ENCODE measurements at places on chromosomes 16 and 17. TPM values are rescaled to one million over a fixed set of nuclear protein-coding genes. Genes with fewer than 3 reads are reported as not detected.

DNA sequence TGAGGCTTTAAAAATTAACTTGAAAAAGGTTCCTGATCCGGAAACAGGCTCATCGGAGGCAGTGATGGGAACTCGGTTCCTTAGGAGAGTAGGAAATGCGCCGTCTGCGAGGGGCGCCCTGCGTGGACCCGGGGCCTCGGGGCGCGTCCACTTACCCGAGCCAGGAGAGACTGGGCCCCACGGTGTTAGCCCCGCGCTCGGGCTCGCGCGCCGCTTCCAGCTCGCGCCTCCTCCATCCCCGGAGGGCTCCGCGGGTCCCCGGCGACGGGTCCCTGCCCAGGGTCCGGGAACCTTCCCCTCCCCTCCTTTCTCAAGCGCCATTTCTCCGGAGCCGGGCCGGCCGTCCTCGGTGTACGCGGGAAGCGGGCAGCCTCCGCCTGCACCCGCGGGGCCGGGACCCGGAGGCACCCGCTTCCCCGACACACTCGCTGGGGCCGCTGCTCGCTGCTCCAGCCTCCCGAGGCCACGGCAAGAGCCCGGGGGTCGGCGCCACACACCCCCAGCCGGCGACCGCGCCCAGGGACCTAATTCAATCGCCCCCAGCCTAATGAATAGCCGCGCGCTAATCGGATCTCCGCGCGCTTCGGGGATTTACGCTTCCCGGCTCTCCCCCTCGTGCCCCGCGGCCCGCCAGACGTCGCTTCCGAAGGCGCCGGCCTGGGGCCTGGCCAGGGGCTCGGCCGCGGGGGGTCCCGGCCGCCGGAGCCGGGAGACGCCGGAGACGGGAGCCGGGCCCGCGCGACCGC is 2.2 kb upstream of the BAHCC1 start:
- peak; percentile 26 for DNase-seq

- DNase-seq = peak; percentile 78
Observed at GRCh38 chr17:31327534-31328159, 6.2 kb upstream of the EVI2A start.

DNA sequence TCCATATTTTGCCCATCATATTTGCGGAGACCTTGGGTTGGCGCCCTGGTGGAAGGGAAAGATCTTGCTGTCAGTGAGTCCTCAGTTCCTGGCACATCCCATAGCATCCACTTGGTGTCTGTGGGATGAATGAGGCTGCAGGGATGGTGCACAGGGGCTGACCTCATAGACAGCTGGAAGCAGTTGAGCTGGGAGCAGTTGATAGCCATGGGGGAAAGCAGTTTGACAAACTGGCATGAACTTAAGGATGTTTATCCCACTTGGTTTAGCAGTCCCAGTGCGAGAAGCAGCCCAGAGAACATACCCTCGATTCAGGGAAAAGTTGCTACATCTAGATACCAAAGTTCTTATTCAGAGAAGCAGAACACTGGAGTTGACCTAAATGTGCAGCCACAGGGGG is 80.7 kb downstream of the SNX29 start:
- DNase-seq = no peak

The SRRM2 gene
- total RNA-seq = 182 TPM

The TPSB2 gene
- not detected for total RNA-seq

DNA sequence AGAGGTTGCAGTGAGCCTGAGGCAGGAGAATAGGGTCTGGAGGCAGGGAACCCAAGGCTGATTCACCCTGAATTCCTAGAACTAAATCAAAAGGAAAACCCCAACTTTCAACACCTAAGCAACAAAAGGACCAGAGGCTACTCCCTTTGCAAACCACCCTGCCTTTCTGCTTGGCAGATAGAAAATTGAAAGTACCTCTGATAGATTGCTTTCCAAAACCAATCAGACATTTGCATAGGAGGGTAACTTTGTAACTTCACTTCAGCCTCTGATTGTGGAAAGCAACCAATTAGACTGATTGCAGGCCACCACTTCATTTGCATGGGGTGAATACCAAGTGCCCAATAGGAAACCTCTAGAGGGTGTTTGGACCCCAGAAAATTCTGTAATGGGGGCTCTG is 10.9 kb upstream of the TMEM98 start:
- no peak for DNase-seq

DNA sequence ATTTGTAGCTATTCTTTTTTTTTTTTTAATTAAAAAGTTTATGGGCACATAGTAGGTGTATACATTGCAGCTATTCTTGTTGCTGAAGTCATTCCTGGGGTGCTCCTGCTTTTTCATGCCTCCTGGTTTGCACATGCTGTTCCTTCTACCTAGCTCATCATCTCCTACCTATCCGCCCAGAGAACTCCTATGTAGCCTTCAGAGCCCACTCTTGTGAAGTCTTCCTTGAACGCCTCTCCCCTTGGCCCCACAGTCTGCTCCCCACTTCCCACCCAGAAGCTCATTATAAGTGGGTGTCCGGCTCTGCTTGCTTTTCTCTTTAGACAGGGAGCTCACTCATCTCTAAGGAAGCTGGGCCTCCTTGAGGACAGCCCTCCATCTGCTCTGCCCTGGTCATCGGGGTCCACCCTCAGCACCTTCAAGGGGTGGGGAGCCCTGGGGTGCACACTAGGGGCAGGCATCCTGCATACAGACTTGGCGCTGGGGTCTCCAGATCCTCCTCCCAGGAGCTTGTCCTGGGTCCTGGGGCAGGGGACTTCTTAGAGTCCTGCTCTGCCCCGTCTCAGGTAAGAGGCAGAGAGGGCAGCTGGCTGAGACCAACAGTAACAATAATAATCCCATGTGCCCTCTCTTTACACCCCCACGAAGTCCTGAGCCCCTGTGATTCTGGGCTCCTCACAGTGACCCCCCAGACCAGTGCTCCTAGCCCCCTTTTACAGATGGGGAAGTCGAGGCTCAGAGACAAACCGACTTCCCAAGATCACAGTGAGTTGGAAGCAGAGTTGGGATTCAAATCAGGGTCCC is 3.5 kb upstream of the B9D1 start:
- no peak for DNase-seq

GRCh38 chr16:76879420-76879819 is 311.6 kb upstream of the MON1B start:
- DNase-seq = no peak

The ATP1B2 gene
- not detected for total RNA-seq

DNA sequence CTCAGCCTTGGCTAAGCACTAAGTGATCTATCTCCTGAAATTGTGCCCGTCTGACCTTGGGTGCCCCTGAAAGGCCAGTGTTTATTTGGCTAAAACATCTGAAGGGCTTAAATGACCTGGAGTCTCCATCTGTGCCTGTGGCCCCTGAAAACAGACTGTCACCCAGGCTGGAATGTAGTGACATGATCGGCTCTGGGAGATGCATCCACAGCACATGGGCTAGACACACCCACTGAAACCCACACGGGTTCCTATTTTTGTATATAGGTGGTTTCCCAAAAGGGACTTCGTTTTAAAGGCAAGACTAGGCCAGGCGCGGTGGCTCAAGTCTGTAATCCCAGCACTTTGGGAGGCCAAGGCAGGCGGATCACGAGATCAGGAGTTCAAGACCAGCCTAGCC is 13.5 kb downstream of the CEP295NL start:
- no peak for DNase-seq

- no peak for DNase-seq
Observed at GRCh38 chr16:49284962-49285361, 3.3 kb upstream of the CBLN1 start.

DNA sequence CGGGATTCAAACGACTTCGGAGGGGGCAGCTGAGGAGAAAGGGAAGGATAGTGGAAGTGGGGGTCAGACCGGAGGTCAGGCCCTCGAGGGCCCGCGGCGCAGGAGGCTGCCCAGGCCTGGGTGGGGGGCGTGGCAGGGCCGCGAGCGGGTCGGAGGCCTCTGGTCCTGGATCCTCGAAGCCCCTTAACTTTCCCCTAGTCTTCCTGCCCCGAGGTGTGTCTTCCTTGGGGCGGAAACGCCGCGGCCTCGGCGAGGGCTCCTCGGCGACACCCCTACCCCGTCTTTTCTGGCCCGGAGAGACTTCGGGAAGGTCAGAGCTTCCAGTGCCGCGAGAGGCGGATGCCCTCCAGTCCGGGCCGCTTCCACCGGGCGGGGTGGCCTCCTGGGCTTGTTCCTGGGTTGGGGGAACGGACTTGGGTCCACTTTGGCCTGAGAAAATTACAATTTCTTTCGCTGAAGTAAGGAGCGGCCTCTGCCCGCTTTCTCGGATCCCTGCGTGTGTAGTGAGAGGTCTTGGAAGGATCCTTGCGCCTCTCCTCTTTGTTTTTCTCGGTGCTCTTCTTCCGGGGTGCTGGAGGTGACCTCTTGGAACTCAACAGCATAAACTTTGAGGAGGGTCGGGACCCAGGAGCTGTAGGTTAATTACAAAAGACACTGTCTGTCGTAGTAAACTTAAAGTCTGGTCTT is 491 bp downstream of the IST1 start:
- peak; percentile 9 for DNase-seq

GRCh38 chr16:85238233-85238647 is 126.0 kb upstream of the CIBAR2 start:
- no peak for DNase-seq

The TOM1L1 gene
- total RNA-seq = 35.4 TPM

- DNase-seq = no peak
Observed at GRCh38 chr16:35636480-35637230, 2177.2 kb downstream of the TP53TG3F start.

- DNase-seq = no peak
Observed at GRCh38 chr17:70947636-70948565, 778.6 kb downstream of the KCNJ2 start.

The NCOR1 gene
- total RNA-seq = 204 TPM

DNA sequence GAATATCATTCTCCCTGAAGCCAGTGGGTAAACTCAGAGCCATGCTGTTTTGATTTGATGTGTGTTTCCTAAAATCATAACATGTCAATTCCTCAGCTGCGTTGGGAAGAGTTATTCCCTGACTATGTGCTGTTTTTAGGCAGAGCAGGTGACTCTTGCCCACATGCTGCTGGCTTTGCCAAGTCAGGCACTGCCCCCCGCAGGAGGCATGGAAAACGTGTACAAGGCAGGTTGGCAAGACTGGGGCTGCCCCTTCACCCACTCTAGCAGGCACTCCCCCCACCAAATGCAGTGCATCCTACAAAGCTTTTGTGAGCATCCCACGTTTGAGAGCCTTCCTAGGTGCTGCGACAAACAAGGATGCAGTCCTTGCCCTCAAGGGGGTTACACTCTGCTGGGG is 38.3 kb upstream of the NAT9 start:
- peak; percentile 27 for DNase-seq

DNA sequence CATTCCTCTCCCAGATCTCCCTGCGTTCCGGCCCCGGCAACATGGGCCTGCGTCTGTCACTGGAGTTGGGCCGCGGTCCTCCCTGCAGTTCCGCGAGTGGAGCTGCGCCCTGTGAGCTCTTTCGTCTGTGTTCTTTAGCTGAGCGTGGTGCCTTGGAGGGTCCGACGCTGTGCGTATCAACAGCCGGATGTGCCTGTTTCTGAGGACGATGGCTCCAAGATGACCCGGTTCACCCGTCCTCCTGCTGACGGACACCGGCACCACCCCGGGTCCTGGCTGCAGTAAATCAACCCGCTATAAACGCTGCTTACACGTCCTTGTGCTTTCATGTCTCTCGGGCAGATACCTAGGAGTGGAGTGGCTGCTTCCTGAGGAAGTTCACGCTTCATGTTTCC is 44.8 kb upstream of the GNG13 start:
- DNase-seq = no peak

DNA sequence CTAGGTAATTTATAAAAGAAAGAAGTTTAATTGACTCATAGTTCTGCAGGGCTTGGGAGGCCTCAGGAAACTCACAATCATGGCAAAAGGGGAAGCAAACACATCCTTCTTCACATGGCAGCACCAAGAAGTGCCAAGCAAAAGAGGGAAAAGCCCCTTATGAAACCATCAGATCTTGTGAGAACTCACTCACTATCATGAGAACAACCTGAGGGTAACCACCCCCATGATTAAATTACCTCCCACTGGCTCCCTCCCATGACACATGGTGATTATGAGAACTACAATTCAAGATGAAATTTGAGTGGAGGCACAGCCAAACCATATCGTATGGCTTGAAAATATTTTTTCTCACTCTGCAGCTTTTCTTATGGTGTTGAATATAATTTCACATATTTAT is 151.7 kb downstream of the ANKFN1 start:
- DNase-seq = peak; percentile 11

DNA sequence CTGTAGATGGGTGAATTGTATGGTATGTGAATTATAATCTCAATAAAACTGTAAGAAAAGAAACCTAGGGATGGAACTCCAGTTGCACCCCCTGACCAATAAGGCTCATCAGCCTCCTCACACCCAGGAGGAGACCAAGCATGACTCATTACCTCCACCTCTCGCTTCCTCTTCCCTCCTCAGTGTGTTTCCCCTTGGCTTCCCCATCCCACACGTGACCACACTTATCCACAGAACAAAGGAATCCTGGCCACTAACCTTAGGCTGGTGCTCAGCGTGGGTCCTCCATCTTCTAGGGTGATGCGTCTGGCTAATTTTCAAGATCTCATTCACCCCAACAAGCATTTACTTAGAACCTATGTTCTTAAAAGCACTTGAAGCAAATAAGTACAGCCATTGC is 36.2 kb upstream of the MAP3K14 start:
- no peak for DNase-seq

GRCh38 chr16:28925386-28926228 is 569 bp upstream of the RABEP2 start:
- DNase-seq = peak; percentile 58

GRCh38 chr16:55421226-55421625 is 57.8 kb upstream of the MMP2 start:
- DNase-seq = no peak

The NOXO1 gene
- 2.4 TPM for total RNA-seq

- no peak for DNase-seq
Observed at GRCh38 chr16:86316967-86317812, 193.1 kb upstream of the FOXF1 start.

The EVI2B gene
- total RNA-seq = 0.11 TPM

The TGFB1I1 gene
- 12.5 TPM for total RNA-seq

- no peak for DNase-seq
Observed at GRCh38 chr16:88064889-88065746, 113.9 kb downstream of the BANP start.

The TSR3 gene
- total RNA-seq = 117 TPM

GRCh38 chr17:69672924-69673323 is 258.4 kb downstream of the MAP2K6 start:
- DNase-seq = peak; percentile 46

GRCh38 chr16:8818504-8819270 is 21.0 kb downstream of the PMM2 start:
- DNase-seq = no peak

GRCh38 chr17:77836557-77837041 is 121.9 kb upstream of the TNRC6C start:
- peak; percentile 98 for DNase-seq

The MEAK7 gene
- 22.5 TPM for total RNA-seq

All from PC-3 (cell line).